ENCODE measurements at places on chromosomes 3 and 15.

DNA sequence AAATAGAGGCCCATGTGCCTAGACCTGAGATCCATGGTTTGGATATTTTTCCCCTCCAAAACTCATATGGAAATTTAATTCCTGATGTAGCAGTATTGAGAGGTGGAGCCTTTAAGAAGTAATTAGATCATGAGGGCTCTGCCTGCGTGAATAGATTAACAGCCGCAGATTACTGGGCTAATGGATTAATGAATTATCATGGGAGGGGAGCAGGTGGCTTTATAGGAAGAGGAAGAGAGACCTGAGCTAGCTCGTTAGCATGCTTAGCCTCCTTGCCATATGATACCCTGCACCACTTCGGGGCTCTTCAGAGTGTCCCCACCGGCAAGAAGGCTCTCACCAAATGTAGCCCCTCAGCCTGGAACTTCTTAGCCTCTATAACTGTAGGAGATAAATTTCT lies 15.8 kb downstream of the ARHGEF26 start:
- DNase-seq: no peak

- no peak for DNase-seq
These were observed 368.0 kb upstream of the ATP10A start for GRCh38 chr15:26231096-26231495.

DNA sequence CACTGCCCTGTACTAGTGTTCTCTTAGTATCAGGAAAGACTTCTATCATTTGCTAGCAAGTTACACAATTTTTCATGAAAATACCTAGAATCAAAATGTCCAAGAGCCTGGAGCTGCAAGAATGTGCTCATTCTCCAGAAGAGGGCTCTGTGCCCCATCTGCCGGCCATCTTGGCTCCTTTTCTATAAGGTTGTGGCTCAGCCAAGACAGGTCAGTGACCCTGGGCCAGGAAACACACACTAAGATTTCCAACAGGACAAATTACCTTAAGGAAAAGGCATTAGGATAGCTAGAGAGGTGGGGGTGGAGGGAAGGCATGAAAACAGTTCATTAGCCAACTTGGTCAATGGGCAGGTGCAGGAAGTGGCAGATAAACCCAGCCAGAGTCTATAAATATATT lies 20.7 kb downstream of the TIMP4 start:
- no peak for DNase-seq

GRCh38 chr15:39946862-39947261 lies 12.9 kb downstream of the EIF2AK4 start:
- DNase-seq: no peak

DNA sequence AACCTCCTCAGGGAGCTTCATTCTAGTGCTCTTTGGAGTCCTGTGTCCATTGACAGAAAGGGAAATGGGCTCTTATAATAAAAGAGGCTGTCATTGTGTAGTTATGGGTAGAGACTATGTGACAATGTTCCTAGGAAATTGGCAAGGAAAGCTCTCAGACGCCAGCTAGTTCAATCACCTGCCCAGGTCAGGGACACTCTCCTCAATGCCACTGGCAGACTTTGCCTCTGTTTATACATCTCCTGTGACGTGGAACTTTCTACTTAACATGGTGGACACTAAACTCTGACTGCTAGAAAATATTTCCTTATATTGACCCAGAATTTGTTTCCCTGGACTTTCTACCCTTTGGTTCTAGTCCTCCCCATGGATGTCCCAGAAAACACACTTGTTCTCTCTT lies 2.8 kb downstream of the EFCAB12 start:
- DNase-seq: no peak

DNA sequence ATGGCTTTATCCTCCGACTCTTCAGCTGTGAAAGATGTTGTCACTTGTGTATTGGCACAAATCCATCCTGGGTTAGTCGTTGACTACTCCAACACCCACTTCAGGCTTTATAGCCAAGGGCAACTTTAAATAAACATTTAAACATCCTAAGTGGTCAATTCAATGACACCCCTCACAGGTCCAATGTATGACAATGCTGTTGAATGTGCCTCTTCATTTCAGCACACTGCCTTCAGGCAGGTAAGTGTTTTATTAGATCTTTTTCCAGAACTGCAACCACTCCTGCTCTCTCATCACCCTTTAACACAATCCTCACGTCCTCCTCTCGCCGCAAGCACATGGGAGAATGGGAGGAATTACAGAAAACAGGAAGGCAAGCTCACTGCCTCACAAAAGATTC lies 30.3 kb downstream of the IL12A start:
- no peak for DNase-seq

DNA sequence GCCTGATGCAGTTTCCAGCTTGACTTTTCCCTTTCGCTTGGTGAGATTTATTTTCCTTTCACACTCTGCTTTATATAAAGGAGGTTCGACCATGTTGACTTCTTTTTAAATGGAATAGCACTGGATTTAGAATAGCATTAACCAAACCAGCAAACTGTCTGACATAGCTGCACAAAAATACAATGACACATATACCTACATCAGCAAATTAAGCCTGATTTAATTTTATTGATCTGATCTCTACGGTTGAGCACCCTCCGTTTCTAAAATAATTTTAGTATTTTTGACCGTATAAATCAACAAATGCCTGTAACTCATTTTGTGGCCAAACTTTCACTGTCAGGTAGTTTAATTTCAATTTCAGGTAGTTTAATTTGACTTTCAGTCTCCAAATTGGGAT lies 5.8 kb upstream of the EIF5A2 start:
- DNase-seq: no peak

- DNase-seq: no peak
These were observed 6.3 kb downstream of the LAMP3 start for GRCh38 chr3:183156266-183156665.

DNA sequence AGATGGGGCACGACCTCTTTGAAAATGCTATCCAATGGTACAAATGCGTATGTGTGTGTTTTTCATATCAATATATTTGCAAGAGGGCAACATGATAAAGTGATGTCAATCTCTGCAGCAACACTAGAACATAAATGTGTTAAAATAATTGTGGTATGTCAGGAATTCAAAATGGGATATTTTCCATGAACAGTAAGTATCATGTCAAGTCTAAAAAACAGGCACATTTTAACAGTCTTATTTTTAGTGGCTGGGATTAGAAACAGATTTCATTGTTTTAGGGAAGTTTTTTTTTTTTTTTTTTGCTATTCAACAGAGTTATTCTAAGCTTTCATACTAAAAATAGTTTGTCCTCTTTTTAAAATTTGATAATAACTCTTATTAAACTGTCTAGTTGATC lies 209.8 kb downstream of the GAP43 start:
- DNase-seq: no peak

DNA sequence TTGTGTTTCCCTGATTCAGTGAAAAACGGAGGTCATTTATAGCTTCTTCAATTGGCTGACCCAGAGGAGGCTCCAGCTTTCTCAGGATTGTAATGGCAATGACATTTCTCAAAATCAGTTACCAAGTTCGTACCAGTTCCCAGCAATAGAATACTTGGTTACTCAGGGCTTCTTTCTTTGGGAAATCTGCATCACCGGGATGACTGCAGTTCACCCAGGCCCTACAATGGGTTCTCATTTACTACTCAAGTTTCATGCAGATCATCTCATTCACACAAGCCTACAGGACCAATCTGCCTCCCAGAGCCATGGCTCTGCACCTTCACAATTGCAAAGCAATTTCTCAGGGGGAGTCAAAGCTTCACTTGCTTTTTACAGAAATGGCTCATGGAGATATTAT lies 109.6 kb downstream of the FHIT start:
- no peak for DNase-seq

- DNase-seq: no peak
These were observed 57.3 kb upstream of the RASA2 start for GRCh38 chr3:141429371-141430035.

DNA sequence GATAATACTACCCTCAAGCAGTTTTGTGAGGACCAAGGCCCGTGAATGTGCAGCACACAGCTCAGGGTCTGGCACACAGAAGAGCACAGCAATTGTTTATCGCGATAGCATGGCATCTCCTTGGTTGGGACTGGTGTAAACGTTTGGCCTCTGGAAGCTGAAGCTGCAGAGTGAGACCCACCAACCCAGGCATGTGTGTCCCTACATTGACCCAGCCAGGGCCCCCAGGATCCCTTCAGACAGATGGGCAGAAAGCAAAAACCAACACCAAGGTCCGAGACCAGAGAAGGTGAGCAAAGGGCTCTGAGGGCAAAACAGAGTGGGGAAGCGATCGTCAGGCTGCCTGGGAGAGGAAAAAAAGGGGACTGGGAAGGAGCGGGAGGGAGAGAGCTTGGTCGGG lies 12.6 kb upstream of the PSTPIP1 start:
- no peak for DNase-seq

- no peak for DNase-seq
These were observed 49.4 kb downstream of the NFKBIZ start for GRCh38 chr3:101898752-101899169.

DNA sequence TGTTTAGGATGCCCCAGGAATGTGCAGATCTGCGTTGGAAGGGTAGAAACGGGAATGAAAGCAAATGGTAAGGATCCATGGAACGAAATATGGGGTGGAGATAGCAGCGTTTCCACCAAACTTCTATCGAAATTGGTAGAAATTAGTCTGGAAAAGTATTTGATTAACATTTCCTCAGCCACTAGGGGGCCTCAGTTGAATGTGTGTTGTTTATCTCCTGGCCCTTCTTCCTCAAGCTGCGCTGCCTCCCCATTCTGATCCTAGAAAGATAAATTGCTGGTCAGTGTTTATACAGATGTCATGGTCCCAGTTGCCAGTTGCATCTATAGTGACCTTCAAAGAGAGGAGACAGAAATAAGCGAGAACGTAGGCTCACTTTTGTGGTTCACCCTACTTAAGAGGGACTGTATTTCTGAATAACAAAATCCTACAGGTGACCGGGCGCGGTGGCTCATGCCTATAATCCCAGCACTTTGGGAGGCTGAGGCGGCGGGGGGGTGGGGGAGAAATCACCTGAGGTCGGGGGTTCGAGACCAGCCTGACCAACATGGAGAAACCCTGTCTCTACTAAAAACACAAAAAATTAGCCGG lies 457.1 kb downstream of the SQOR start:
- DNase-seq: no peak

DNA sequence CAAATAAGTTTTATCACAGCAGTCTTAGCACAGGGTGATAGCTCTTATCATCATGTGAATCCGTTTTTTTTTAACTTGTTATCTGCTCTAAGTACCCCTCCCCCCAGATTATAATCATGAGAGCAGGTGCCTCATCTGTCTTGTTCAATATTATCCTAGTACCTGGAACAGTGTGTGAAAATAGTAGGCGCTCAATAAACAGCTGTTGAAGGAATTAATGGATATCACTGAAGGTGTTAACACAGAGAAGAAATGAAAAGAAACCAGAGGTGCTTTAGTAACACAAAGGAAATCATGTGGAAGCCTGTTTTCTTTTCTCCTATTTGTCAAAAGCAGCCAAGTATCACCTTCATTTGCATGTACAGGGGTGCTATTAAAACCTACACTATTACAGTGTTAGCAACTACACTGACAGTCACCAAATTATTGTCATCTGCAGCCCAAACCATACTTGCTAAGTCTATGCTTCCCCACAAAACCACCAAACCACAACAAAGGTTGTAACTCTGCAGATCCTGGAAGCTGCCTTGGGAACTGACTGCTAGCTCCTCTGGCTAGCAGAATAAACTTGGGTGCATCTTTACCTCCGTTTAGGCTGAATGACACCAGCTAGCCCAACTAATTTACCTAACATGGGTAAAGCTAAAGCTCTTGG lies 2.9 kb downstream of the XPC start:
- peak; percentile 18 for DNase-seq

DNA sequence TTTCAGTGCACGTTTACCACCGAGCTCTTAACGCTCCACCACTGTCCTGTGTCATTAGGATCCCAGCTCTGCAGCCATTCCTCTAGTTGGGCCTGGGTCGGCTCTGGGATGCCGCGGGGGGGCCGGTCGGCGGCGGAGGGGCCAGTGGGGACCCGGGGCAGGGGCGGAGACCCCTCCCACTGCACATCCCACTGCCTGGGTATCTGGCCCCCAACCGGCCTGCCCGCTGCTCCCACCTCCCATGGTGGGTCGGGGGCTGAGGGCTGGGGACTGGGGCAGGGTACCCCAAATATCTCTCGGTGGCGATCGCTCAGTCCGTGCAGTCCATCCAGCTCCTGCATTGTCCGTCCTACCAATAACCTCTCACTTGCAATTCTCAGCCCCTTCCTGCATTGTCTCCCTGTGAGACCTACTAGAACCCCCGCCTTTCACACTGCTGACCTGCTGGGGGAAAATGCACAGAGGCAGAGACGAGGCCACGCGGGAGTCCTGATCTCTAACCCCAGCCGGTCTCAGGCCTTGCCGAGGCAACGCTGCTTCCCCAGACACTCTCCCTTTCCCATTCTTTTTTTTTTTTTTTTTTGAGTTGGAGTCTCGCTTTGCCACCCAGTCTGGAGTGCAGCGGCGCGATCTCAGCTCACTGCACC lies 24.0 kb upstream of the MUC20 start:
- no peak for DNase-seq

DNA sequence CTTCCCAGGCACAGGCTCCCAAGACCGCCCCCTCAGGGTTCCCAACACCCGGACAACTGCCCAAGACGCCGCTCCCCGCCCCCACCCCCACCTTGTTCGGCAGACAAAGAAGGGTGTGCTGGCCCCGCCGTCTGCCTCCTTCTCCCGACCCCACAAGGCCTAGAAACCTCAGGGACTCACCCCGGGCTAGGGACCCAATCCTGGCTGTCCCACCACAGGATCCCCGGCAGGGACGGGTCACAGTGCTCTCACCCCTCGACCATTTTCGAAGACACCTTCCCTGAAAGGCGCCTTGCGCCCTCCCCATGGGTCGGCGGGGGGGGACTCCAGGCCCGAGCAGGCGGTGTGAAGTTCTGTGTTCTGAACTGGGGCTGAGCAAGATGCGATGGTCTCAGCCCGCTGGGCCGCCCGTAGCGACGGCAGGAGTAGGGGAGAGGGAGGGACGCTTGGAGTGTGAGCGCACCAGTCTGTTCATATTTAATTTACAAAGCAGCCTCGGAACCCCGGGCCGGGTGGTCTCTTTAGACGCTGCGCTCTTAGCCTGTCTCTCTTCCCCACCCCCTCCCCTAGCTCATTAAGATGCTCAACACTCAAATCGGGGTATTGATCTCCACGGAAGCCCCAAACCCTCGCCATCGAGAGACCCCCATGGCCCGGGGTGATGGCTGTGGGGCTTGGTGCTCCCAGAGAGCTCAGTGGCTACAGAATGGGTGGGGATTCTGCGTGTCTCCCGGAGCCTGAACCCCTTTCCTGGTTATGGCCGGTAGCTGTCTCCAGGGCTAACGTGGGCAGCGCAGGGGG lies 1.4 kb upstream of the ISLR2 start:
- DNase-seq: no peak

All from stimulated activated CD8-positive, alpha-beta memory T cell treated with anti-CD3 and anti-CD28 coated beads, Interleukin-7, amount 100 ng/mL, for 1 hour (primary cell).